ENCODE measurements at places on chromosomes 11 and 22.
A peak's percentile ranks its signal among the peaks of the same experiment; 100 is the strongest.

DNA sequence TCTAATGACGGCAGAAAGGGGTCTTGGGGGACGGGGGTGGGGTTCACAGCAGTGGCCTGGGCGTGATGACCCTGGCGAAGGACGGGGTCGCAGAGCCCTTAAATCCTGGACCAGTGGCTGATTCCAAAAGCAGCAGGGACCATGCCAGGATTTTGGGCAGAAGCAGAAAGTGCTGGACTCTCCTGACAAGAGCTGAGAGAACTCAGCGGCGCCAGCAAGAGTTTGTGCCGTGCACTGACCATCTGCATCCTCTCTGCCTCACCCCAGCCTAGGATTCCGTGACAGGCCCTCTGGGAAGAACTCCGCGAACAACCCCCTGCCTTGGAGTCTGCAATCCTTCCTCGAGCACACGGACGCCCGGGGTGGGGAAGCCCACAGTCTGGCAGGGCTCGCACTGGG, 644 bp upstream of the NDUFV1 start:
- DNase-seq, result no peak

DNA sequence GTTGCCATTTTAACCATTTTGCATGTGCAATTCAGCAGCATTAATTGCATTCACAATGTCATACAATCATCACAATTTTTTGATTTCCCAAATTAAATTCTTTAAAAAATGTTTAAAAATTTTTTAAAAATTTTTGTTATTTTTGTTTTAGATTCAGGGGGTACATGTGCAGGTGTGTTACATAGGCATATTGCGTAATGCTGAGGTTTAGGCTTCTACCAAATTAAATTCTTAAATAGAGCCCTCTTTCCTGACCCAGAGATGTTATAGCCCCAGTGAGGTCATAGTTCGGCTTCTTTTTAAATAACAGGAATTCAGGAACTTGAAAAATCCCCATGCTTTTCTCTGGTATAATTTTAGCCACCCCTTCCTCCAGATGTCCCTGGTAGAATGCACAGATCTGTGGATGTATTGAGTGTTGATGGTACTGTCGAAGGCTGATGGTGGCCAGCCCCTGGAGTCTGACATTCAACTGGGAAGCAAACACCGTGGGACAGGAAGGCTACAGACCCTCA, 11.3 kb upstream of the AMPD3 start:
- DNase-seq, result no peak

DNA sequence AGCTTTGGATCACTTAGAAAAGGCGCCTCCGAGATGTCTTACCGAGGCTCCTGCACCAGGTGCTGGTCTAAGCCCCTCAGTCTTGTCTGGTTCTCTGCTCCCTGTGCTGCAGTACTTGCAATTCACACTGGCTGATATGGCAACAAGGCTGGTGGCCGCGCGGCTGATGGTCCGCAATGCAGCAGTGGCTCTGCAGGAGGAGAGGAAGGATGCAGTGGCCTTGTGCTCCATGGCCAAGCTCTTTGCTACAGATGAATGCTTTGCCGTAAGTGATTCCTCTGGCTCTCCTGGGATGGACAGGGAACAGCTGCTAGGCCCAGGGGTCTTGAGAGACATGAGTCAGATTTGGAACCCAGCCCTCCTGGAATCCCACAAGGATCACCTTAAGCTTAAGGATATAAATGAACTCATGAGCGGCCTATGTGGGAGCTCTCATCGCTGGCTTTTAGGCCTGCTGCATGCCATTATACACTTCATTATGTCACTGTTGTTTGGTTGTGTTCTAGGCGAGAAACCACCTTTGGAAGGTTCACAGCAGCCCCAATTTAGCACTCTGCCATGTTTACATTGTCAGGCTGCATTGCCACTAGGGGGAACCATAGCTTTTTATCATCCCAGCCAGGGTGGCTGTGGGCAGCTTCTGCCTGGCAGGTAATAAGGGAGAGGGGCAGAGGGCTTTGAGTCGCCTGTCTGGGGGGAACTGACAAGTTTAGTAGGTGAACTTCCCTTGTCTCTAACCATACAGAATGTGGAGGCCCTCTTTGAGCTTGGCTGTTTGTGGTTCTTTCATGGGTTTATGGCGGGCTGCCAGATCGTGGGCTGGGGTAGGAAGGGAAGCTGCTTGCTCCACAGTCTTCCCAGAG, 8.5 kb downstream of the ACAD8 start:
- peak; percentile 41 for DNase-seq

DNA sequence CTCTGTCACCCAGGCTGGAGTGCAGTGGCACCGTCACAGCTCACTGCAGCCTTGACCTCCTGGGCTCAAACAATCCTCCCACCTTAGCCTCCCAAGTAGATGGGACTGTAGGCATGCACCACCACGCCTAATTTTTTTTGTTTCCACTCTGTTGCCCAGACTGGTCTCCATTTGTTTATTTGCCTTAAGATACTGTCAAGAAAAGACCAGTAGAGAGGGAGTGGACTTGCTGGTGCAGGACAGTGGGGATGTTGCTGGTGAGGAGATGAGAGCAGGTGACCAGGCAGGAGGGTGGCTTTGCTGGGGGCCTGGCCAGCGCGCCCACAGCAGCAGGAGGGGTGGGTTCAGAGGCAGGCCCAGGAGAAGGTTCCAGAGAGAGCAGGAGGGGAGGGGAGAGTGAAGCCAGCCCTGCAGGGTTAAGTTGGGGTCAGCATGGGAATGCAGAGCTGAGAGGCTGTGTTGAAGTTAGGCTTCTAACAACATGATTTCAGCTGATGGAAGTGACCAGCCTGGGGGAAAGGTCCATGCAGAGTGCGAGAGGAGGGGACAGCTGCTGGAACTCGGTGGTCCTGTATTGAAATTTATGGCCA, 35.8 kb downstream of the NADSYN1 start:
- DNase-seq, result no peak

GRCh38 chr11:1667906-1668305, 29.1 kb upstream of the KRTAP5-6 start:
- no peak for DNase-seq
